ENCODE measurements at places on chromosomes 12 and 14. TPM values are rescaled to one million over a fixed set of nuclear protein-coding genes. Genes with fewer than 3 reads are reported as not detected.
A peak's percentile ranks its signal among the peaks of the same experiment; 100 is the strongest.

DNA sequence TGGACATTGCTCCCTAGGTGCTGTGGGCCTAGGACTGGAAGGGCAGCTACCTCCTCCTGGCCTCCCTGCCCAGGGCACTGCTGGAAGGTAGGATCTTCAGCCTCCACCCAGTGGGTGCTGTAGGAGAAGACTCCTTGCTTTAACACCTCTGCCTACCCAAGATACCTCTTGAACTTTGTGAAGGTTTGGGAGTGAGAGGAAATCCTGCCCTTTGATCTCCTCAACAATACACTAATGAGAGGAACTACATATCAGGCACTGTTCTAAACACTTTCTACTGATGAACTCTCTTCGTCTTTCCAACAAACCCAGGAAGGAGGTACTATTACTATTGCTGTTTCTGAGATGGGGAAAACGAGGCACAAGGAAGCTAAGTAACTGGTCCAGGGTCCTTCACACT is 66.9 kb downstream of the PLEKHG3 start:
- DNase-seq, result no peak
- H3K4me3 ChIP-seq, result no peak overlapping the region
- H3K4me1 ChIP-seq, result no peaks in the 10 kb centered on the region
- no peak overlapping the region for H3K27ac ChIP-seq

- H3K27ac ChIP-seq, result no peak overlapping the region
- no peak for DNase-seq
- H3K4me1 ChIP-seq, result no peaks in the 10 kb centered on the region
- H3K27me3 ChIP-seq, result no peaks in the 10 kb centered on the region
- no peak overlapping the region for H3K4me3 ChIP-seq
- H3K36me3 ChIP-seq, result no peaks in the 10 kb centered on the region
Observed at GRCh38 chr14:85566603-85567002, 36.7 kb downstream of the FLRT2 start.

VWF gene
- total RNA-seq, result not detected

DNA sequence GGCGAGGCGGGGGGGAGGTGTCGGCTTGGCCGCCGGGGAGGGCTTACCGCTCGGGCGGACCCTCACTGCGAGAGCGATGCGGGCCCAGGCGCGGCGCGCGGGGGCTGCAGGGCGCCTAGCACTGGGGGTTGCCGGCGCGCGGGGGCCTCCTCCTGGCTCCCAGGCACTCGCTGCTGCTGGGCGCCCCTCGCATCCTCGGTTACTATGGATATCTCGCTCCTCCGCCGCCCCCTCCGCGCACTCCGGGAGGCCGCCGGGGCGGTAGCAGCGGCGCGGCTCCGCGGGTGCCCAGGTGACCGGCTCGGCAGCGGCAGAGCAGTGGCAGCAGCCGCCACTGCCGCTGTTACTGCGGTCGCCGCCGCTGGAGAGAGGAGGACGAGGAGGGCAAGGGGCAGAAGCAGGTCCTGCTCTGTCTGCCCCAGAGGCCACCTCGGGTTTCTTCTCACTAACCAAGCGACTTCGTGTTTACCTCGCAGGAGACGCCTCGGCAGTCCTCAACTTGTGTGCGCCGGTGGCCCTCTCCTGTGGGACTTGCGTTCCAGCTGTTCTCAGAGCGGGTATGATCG is 250.1 kb downstream of the APAF1 start:
- peaks cover 62% of the 10 kb centered on the region for H3K27me3 ChIP-seq
- H3K4me1 ChIP-seq, result no peaks in the 10 kb centered on the region
- no peak overlapping the region for H3K4me3 ChIP-seq
- no peak overlapping the region for H3K27ac ChIP-seq
- no peaks in the 10 kb centered on the region for H3K36me3 ChIP-seq

DNA sequence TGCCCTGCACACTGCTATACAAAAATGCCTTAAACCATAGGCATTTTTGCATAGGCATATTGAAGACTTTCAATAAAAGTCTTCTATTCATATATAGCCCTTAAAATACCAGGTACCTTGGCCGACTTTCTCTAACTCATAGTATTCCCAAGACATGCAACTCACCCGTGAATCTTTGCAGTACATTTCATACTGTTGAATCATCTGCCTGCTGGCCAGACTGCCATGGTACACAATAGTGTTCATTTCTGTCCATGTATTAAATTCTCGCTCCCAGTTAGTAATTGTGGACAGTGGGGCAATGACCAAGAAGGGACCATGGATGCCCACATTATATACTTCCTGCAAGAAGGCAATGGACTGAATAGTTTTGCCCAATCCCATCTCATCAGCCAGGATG is 24.3 kb upstream of the SUPT16H start:
- no peaks in the 10 kb centered on the region for H3K27me3 ChIP-seq
- H3K4me1 ChIP-seq, result no peaks in the 10 kb centered on the region
- peaks cover 63% of the 10 kb centered on the region for H3K36me3 ChIP-seq
- no peak overlapping the region for H3K4me3 ChIP-seq

DNA sequence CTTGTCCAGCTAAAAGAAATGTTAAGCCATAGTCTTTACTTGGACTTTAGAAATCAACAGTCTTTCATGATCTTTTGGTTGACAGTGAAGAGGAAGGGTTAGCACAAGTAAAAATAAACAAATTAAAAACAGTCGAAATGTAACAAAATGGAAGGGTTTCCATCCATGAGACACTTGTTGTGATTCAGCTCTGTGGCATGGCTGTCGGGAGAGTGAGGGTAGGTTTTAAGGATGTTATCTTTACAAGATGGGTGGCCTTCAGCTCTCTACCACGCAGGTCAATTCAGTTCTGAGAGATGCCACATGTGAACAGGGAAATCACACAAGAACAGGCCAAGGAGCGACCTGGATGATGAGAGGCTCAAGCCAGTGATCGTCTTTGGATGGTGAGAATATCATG is 180.2 kb downstream of the PPM1H start:
- no peak overlapping the region for H3K27ac ChIP-seq
- H3K4me3 ChIP-seq, result no peak overlapping the region
- no peaks in the 10 kb centered on the region for H3K27me3 ChIP-seq

DNA sequence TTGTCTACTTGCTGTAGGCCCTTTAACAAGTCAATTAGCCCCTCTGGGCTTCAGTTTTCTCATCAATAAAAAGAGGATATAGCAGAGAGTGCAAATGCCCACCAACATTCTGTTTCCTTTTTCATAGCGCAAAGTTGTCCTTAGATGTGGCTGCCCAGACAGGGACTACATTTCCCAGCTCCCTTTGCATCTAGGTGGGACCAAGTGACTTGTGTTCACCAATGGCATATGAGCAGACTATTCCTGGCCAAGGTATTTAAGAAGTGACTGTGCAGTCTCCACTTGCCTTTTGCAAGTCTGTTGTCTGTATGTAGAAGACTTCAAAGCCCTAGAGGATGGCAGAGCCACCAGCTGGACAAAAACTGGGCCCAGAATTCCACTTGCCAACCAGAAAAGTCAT is 59.7 kb downstream of the DAO start:
- no peak overlapping the region for H3K27ac ChIP-seq
- no peaks in the 10 kb centered on the region for H3K4me1 ChIP-seq
- H3K27me3 ChIP-seq, result peaks cover 70% of the 10 kb centered on the region
- no peak overlapping the region for H3K4me3 ChIP-seq

DNA sequence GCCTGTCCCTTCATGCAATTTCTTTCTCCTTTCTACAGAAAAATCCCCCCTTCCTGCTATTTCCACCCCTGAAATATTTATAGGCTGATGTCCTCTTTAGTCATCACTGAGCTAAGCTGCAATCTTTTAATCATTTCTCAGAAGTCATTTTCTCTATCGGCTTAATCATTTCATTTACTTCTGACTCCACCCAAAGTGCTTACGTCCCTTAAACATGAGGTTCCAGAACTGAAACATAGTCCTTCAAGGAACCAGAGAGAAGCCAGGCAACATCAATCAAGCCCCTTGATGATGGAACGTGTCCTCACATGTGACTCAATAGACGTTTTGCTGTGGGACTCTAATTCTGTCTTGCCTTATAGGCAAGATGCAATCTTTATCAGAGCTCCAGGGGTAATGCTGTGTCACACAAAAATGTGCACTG is 148.7 kb upstream of the KRR1 start:
- no peak overlapping the region for H3K4me3 ChIP-seq
- no peaks in the 10 kb centered on the region for H3K27me3 ChIP-seq
- peak; percentile 25 for DNase-seq
- no peak overlapping the region for H3K27ac ChIP-seq
- H3K36me3 ChIP-seq, result peaks cover 24% of the 10 kb centered on the region

DNA sequence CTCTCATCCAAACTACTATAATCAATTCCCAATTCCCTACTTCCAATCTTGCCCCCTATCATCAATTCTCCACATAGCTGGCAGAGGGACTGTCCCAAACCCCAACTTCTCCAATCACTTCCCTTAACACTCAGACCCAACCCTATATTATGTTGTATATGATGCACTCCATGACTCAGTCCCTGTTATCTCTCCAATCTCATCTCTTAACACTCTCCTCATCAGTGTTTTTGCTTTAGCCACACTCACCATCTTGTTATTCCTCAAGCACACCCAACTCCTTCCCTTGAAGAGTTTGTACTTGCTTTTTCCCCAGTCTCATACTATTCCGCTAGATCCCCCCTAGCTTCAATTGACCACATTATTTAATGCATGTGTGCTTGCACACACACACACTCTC is 4.9 kb downstream of the RHOJ start:
- no peaks in the 10 kb centered on the region for H3K36me3 ChIP-seq
- H3K4me1 ChIP-seq, result no peaks in the 10 kb centered on the region
- no peak for DNase-seq
- peaks cover 2% of the 10 kb centered on the region for H3K27me3 ChIP-seq
- H3K4me3 ChIP-seq, result no peak overlapping the region

GRCh38 chr14:78851189-78851588 is 681.0 kb downstream of the NRXN3 start:
- no peak overlapping the region for H3K4me3 ChIP-seq
- H3K27ac ChIP-seq, result no peak overlapping the region
- H3K27me3 ChIP-seq, result peaks cover 60% of the 10 kb centered on the region
- no peaks in the 10 kb centered on the region for H3K36me3 ChIP-seq

GRCh38 chr14:53384536-53384935 is 231.4 kb upstream of the DDHD1 start:
- no peak overlapping the region for H3K27ac ChIP-seq
- H3K4me3 ChIP-seq, result no peak overlapping the region
- peaks cover 32% of the 10 kb centered on the region for H3K27me3 ChIP-seq
- no peaks in the 10 kb centered on the region for H3K36me3 ChIP-seq
- no peaks in the 10 kb centered on the region for H3K4me1 ChIP-seq

AKAP3 gene
- total RNA-seq, result 1.6 TPM

DNA sequence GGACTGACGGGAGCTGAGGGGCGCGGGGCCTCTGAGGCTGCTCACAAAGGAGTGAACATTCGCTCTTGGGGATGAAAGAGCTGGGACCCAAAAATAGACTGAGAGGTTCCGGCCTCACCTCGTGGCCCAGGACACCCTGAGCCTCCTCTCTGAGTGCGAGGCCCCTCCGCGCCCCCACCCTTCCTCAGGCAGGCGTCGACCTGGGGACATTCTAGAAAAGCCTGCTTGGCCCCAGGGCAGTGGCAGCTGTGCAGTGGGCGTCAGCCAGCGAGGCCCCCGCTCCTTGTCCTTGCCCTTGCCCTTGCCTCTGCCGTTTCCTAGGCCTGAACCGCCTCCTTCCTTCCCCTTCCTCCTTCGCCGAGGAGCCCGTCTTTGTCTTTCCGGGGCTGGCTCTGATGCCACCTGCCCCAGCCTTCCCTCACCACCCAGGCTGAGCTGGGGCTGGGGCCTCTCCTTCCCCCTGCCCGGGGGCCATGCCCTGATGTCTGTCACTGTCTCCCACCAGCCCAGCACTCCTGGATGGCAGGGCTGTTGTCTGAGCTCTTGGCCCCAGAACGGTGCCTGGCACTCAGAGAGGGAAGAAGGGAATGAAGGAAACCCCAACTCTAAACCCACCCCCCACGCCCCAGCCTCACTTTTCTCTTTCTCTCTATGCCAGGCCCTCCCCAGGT is 208.2 kb upstream of the RTL1 start:
- H3K36me3 ChIP-seq, result no peaks in the 10 kb centered on the region
- no peak for DNase-seq
- H3K4me1 ChIP-seq, result no peaks in the 10 kb centered on the region
- no peaks in the 10 kb centered on the region for H3K27me3 ChIP-seq
- no peak overlapping the region for H3K27ac ChIP-seq

DNA sequence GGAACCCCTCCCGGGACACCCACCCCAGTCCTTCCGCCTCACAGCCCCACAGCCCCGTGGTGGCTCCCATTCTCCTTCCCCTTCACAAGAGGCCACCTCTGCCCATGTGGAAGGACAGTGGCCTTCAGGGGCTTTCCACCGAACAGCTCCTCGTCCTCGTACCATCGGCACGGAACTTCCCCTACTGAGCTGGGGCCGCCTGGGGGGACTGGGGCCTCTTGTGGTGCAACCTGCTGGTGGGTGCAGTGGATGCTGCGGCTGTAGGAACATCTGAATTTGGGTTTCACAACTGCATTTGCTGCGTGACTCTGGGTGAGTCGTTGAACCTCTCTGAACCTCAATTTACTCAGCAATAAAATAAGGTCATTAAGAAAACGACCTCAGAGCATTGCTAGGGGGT is 50.9 kb downstream of the RFLNA start:
- H3K4me1 ChIP-seq, result no peaks in the 10 kb centered on the region
- H3K27me3 ChIP-seq, result no peaks in the 10 kb centered on the region
- H3K4me3 ChIP-seq, result no peak overlapping the region
- H3K27ac ChIP-seq, result no peak overlapping the region

DNA sequence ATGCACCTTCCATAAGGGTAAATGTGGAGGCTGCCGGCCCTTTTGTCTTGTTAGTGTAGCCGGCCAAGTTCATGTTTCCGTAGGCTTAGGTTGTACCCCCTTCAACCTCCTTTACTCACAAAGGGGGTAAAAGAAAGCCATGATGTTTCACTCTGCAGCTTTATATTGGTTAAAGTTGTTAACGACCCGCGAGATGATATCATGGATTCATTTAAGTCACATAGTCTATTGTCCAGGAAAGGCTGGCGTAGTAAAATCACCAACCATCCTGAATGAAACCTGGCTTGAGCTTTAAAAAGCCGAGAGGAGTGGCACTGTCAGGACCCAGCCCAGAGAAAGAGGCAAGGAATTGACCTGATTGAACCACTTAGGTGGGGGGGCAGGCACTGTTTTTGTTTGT is 1.3 kb downstream of the UNG start:
- no peaks in the 10 kb centered on the region for H3K27me3 ChIP-seq
- H3K4me3 ChIP-seq, result peak overlapping the region; percentile 98
- peaks cover 12% of the 10 kb centered on the region for H3K4me1 ChIP-seq
- H3K36me3 ChIP-seq, result peaks cover 35% of the 10 kb centered on the region
- H3K27ac ChIP-seq, result peak overlapping the region; percentile 72

GRCh38 chr12:122965851-122966742 is at the start of gene ABCB9:
Gene ABCB9, minus strand, starts transcription at chr12:122966463. Its CDS starts 6,228 bp downstream, at chr12:122960235.
- H3K27me3 ChIP-seq, result no peaks in the 10 kb centered on the region
- peaks cover 11% of the 10 kb centered on the region for H3K36me3 ChIP-seq
- DNase-seq, result peak; percentile 98
- H3K27ac ChIP-seq, result no peak within 1 kb of the TSS
- H3K4me1 ChIP-seq, result peaks cover 24% of the 10 kb centered on the region

OLR1 gene
- not detected for total RNA-seq

DNA sequence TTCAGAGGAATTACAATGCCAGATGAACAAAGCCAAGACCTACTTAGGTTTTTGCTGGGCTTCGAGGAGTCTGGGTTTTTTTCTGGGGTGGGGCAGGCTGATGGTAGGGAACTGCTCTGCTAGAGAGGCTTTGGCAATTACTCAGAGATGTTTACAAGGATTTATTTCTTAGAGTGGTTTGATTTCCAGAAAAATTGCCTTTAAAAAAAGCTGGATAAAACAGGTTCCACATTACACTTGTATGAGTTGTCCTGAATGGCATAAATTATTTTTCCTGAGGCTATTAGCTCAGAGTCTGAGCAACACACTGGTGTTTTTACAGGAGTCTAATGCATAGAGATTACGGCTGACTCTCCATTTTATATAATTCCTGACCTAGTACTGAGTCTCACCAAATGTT is 118.5 kb upstream of the FRMD6 start:
- H3K36me3 ChIP-seq, result peaks cover 5% of the 10 kb centered on the region
- H3K27me3 ChIP-seq, result no peaks in the 10 kb centered on the region
- H3K4me1 ChIP-seq, result peaks cover 47% of the 10 kb centered on the region
- no peak for DNase-seq
- H3K4me3 ChIP-seq, result no peak overlapping the region

Data from Calu3 (cell line).